ENCODE measurements at places on chromosomes 1 and 21.

DNA sequence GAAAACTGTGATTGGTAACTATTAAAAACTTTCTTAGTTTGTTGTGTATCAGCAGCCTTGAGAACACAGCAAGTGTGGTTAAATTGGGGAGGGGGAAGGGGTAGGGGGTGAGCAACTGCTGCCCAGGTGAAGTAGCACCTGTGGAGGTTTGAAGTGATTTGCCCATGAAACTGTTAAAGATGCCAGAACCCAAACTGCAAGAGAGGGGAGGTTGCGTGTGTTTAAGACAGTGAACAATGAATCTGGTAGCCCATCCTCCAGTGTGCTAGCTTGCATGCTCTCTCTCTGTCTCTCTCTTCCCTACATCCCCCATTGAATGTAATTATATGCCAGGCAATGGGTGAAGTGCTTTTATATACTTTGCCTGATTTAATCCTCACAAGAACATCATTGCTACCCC, 154.7 kb downstream of the RUNX1 start:
- DNase-seq: no peak

DNA sequence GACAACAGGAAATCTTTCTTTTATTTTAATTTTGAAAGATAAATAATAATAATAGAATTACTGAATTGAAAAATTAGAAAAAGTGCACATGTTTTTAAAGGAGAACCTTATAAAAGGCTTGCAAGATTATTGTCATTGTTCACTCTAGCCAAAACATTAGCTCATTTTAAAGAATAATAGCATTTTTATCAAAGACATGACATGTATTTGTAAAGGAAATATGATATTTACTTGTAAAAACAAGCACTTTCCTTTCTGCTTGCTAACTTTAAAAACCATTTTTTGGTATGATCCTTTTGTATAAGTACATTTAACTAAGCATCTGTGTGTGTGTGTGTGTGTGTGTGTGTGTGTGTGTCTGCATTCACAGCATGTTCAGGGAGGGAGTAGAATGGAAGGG, 156.3 kb upstream of the C1orf87 start:
- no peak for DNase-seq

DNA sequence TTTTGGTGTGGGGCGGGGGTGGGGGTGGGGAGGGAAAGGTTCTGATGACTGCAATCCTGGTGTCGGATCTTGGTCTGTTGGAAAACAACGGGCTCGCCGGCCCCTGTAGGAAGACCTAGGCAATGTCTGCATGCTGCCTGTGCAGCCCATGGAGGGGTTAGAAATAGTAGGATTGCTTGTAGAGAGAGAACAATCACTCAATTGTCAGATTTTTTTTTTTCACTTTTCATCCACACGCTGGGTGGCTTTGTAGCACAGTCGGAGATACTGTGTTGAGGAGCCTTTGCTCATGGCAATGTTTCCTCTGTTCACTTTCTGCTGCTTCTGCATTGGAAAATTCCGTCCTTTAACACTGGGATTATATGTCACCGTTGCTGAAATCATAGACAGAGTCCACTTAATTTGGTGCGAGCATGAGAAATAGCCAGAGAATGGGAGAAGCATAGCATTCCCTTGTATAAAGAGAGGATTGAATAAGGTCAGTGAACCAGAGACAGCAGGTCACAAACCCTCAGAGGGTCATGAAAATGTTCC, 107.5 kb downstream of the MRPS6 start:
- no peak for DNase-seq

GRCh38 chr1:5947071-5947821, 45.0 kb downstream of the NPHP4 start:
- no peak for DNase-seq

- DNase-seq: no peak
Measured at GRCh38 chr1:168991667-168992475, 114.6 kb upstream of the ATP1B1 start.

- DNase-seq: no peak
Measured at GRCh38 chr21:14551741-14552140, 5.6 kb upstream of the SAMSN1 start.

- peak; percentile 39 for DNase-seq
Measured at GRCh38 chr1:47555306-47555705, 117.5 kb downstream of the FOXD2 start.

DNA sequence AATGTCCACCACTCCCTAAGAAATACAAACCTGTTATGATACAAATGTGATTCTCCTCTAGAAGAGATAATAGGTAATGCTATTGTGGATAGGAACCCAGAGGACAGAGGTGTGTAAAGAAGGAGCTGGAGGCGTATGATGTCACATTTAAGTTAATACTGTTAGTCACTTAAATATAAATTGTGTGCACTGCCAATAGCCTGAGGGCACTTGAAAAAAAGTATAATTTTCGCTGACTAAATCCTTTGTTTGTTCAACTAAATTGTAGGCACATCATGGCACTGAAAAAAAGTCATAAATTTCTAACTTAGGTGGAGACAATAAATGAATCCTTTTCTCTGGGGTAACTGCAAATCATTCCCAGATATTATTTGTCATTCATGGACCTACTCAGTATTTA, 4.4 kb downstream of the RCSD1 start:
- DNase-seq: no peak

DNA sequence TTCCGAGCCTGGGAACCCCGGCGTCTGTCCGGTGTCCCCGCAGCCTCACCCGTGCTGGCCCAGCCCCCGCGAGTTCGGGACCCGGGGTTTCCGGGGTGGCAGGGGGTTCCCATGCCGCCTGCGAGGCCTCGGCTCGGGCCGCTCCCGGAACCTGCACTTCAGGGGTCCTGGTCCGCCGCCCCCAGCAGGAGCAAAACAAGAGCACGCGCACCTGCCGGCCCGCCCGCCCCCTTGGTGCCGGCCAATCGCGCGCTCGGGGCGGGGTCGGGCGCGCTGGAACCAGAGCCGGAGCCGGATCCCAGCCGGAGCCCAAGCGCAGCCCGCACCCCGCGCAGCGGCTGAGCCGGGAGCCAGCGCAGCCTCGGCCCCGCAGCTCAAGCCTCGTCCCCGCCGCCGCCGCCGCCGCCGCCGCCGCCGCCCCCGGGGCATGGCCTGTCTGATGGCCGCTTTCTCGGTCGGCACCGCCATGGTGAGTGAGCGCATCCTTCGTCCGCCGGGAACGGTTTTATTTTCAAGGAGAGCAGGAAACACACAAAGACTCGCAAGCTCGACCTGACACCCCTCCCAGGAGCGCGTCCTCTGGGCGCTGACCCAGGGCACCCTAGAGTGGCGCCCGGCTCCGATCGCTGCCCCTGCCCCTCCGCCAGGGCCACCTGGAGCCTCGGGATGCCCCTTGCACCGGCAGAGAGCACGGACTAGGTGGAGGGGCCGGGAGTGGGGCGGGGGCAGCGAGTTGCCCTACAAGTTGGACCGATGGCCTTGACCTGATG, at the start of gene ABCG1:
Gene ABCG1, plus strand, starts transcription at position 305 of the 770 bp plus-strand sequence. Its CDS starts 123 bp downstream, at position 428.
- DNase-seq: no peak

- DNase-seq: no peak
Measured at GRCh38 chr1:36397083-36397377, 678 bp downstream of the LSM10 start.

DNA sequence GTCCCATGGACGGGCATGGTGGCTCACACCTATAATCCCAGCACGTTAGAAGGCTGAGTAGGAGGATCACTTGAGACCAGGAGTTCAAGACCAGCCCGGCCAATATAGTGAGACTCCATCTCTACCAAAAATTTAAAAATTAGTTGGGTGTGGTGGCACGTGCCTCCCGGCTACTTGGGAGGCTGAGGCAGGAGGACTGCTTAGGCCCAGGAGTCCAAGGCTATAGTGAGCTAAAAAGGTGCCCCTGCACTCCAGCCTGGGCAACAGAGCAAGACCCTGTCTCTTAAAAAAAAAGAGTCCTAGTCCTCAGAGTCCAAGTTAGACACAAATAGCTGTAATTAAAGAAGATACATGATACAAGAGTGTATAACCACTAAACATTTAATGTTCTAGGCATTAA, 20.1 kb downstream of the TRIT1 start:
- DNase-seq: no peak

GRCh38 chr1:25744140-25744581, 55.8 kb upstream of the SELENON start:
- peak; percentile 3 for DNase-seq

DNA sequence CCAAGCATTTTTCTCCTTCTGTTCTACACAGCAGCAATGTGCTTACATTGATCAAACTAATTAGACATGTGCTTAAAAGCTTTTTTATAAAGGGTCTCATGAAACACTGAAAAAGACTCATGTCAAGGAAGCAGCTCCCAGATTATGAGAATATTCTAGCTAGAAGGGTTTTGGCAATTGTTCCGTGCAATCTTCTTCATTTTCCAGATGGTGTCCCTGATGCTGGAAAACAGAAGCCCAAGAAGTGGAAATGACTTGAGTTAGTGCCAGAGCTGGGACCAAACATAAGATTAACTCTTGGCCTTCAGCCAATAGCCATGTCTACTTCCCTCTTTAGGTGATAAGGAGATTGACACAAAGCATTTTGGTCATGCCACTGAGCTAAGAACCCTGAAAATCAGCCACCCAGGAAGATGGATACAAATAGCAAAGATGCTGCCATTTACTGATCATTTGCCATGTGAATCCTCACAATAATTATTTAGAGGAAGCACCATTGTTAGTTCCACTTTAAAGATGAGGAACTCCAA, 110.8 kb downstream of the MATN1 start:
- DNase-seq: no peak

GRCh38 chr1:21283524-21283923, 6.7 kb downstream of the ECE1 start:
- DNase-seq: no peak

DNA sequence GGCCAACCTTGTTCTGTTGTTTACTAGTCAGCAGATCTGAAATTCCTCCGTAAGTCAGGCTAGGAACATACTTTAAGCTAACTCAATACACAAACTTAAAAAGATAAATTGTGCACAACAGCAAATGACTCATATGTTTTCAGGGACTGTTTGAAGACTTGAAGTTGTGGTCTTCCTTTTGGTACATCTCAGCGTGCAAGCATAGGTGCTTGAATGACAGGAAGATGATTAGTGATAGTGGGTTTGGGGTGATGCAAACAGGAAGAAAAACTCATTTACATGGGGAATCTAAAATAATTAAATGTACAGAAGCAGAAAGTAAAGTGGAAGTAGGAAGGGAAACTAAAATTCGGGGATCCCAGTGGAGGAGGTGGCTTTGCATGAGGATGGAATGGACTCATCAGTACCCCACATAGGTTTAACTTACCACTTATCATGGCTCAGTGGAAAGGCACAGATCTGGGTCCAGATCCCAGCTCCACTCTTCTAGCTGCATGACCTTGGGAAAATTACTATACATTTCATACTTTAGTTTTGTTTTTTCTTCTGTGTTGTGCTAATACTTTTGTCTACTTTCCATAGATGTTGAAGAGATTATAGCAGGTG, 122.3 kb downstream of the XCL2 start:
- DNase-seq: no peak

DNA sequence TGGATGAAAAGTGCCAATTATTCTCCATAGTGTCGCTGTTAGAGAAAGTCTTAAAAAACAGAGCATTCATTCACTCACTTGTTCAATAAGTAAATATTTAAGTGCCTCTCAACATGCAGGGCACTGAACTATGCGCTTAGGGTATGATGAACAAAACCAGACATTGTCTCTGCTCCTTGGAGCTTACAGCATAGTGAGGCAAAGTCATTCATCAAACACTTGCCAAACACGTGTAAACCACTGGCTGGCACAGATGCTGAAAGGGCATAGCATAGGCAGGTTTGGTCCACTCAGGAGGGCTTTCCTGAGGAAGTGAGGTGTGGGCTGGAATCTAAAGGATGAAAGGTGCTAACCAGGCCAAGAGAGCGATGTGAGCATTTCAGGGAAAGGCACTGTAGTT, 27.6 kb upstream of the RD3 start:
- DNase-seq: no peak

DNA sequence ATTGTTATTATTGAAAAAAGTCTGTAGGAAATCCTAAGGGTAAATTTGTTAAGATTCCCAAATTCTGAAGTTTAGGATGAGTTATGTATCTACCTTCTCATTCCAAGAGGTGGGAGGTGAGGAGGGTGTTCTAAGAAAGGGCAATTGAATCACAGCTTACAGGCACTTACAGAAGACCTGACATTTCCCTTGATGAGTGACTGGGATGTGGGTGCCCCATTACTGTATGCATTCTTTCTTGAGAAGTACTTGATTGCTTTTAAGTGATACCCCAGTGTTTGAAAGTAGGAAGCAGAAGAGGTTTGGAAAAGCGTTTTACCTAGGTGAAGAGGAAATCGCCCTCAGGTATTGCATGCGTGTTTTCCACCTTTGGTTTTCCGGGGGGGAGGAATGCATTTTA, 87.0 kb upstream of the ADAR start:
- no peak for DNase-seq

DNA sequence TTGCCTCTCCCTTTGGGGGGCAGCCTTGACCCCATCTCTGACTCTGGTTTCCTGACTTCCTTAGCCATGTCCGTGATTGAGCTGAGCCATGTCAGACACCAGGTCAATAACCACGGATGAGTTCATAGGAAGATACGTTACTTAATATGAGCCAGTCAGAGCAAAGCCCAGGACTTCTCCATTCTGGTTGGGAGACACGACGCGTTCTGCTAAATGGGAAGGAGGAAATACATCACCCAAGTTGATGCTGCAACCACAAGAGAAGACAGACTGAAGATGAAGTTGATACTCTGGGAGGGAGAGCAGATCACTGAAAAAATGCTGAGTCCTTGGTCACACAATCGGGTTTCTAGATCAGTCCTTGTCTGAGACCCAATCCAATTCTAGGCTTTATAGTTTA, 90.9 kb downstream of the MATN1 start:
- no peak for DNase-seq

GRCh38 chr1:3271866-3272265, 182.6 kb upstream of the ARHGEF16 start:
- DNase-seq: no peak

GRCh38 chr1:94122201-94122970, 1.4 kb upstream of the ABCA4 start:
- DNase-seq: no peak

DNA sequence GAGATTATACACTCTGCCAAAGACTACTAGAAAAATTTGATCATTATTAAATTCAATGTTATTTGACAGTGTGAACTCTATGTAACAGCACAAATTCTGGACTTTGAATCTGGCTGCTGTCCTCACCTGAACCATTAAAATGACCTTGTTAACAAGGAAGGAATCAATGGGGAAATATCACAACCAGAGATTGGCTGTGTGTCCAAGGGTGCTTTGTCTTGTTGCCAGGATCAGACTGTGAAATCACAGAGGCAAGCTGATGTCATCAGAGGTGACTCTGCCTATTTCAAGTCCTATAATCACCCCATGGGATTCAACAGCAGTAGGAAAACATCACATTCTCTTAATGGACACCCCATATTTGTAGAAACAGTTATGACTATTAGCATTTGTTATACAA, 46.8 kb downstream of the ADAMTS5 start:
- DNase-seq: no peak

GRCh38 chr1:85258536-85259117, 835 bp downstream of the C1orf52 start:
- DNase-seq: no peak

- no peak for DNase-seq
Measured at GRCh38 chr1:162207862-162208261, 138.4 kb downstream of the NOS1AP start.

- no peak for DNase-seq
Measured at GRCh38 chr1:106846656-106847055, 209.8 kb upstream of the PRMT6 start.

- DNase-seq: no peak
Measured at GRCh38 chr1:184356891-184357290, 29.9 kb upstream of the C1orf21 start.

- DNase-seq: no peak
Measured at GRCh38 chr1:151773702-151774101, 10.4 kb upstream of the MRPL9 start.

GRCh38 chr21:33985117-33986050, 69.8 kb upstream of the ATP5PO start:
- no peak for DNase-seq

- no peak for DNase-seq
Measured at GRCh38 chr1:94754570-94754969, 65.6 kb upstream of the SLC44A3 start.
